Liver (tissue), 10 donors: ENCODE measurements at places on chromosomes 16 and 17. TPM values are rescaled to one million over a fixed set of nuclear protein-coding genes. Genes with fewer than 3 reads are reported as not detected.

MRPL27 gene
- total RNA-seq = 36.9 TPM

DCAF7 gene
- total RNA-seq = 24.0 TPM

ZNF629 gene
- 4.2 TPM for total RNA-seq

ADPRM gene
- 7.9 TPM for total RNA-seq

VTN gene
- 3,689 TPM for total RNA-seq

TNFRSF13B gene
- 0.17 TPM for total RNA-seq

TAF1C gene
- 34.5 TPM for total RNA-seq

CNTNAP4 gene
- total RNA-seq = 0.09 TPM

GRCh38 chr16:54512467-54512995 is 225.9 kb upstream of the IRX3 start:
- no peak for DNase-seq

GRCh38 chr16:80198311-80199299 is 342.2 kb upstream of the DYNLRB2 start:
- DNase-seq = no peak

- no peak for DNase-seq
Observed at GRCh38 chr16:27754788-27755690, 205.1 kb downstream of the KATNIP start.

GRCh38 chr17:60538726-60539125 is 12.7 kb upstream of the APPBP2 start:
- DNase-seq = no peak

GRCh38 chr17:81221842-81222619 is 734 bp downstream of the CEP131 start:
- DNase-seq = no peak

GRCh38 chr16:73233329-73233765 is 185.4 kb upstream of the ZFHX3 start:
- no peak for DNase-seq

GRCh38 chr17:42414704-42415409 is 8.2 kb downstream of the CAVIN1 start:
- DNase-seq = no peak

DNA sequence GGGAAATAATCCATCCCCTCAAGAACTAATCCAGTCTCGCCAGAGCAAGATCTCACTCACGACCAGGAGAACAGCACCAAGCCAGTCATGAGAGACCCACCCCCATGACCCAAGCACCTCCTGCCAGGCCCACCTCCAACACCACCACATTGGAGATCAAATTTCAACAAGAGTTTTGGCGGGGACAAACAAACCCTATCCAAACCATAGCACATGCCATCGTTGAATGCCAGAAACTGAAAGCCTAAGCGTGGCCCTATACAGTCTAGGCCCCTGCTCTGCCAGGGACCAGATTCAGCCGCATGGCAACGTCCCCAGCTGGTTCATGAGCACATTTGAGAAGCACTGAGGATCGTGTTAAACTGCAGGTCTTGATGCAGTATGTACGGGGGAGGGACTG is 57.3 kb downstream of the AXIN2 start:
- no peak for DNase-seq

DNA sequence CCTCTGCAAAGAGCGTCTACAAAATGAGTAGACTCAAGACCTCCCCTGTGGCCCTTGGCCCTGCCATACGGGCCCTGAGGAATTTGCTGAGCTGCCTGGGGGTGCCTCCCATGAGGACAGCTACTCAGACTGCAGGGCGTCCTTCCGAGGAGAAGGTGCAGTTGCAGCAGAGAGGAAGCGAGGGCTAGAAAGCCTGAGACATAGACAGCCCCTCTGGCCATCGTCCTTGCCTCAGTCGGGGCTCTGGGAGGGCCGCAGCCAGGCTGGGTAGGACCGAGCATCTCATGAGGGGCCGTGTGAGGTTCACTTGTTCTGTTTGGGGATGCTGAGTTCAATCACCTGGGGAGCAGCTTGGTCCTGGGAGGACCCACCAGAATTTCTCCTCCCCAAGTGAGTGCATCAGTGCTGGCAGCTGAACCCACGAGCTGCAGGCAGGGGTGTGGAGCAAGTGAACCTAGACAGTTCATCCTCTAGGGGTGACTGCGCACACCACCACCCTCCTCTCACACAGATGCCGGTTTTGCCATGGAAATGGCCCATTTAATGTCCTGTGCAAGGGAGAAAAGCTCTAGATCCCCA is 20.3 kb downstream of the RAB11FIP4 start:
- no peak for DNase-seq

DNA sequence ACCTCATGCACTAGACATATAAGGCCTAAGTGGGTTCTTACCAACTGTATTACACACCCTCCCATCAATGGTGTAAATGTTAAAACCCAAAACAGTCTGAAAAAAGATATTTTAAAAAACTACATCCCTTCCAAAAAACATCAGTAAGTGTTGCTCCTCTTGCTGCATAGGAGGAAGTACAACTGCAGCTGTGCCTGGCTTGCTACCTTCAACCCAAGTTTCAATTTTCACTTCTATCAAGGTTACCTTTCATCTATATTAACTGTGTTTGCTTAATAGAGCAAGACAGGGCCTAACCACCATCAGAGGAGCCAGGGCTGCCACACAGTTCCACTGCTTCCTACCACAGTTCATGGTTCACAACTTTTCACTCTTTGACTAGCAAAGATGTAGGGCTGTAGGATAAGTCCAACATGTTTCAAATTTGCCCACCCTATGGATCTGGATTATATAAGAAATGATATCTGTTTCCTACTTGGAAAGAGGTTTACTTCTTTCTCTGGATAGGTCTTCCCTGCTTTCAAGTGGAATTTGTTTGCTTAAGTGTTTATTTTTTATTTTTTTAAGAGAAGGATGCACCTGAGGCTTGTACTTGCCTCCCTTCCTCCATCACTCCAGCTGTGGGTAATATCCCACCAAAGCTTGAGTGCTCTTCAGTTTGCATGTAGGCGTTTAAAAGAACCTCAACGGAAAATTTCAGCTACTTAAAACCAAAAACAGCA is 56.7 kb downstream of the GRB7 start:
- no peak for DNase-seq
